ENCODE measurements at places on chromosomes 12 and 14. TPM values are rescaled to one million over a fixed set of nuclear protein-coding genes. Genes with fewer than 3 reads are reported as not detected.

Gene SIVA1
- 56.5 TPM for total RNA-seq

Gene GALNT8
- 0.70 TPM for total RNA-seq

Gene LRTM2
- total RNA-seq = not detected

Gene A2ML1
- total RNA-seq = 5.9 TPM

Gene NXPH4
- not detected for total RNA-seq

Gene PLD4
- 2.6 TPM for total RNA-seq

All from ureter (tissue), 1 donor.